Stimulated activated CD8-positive, alpha-beta memory T cell treated with anti-CD3 and anti-CD28 coated beads, Interleukin-4, amount 100 ng/mL, for 4 hours (primary cell): ENCODE measurements at places on chromosomes 13 and 19.

DNA sequence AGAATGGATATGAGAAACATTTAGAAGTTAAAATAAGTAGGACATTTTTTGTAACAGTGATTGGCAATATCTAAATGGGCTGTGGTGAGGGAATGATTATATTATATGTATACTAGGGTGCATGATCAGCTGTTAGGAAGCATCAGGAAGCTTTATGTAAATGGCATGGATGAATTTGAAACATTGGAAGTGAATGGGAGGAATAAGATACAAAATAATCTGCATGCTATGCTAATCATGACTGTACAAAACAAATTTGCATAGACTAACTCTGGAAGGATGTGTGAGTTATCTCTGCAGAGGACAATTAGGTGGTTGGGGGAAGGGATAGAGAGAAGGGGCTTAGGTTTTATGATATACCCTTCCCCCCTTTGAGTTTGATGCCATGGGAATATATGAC, 156.5 kb downstream of the MTUS2 start:
- no peak for DNase-seq

- DNase-seq = no peak
Observed at GRCh38 chr13:112802802-112803195, 113.0 kb downstream of the ATP11A start.

DNA sequence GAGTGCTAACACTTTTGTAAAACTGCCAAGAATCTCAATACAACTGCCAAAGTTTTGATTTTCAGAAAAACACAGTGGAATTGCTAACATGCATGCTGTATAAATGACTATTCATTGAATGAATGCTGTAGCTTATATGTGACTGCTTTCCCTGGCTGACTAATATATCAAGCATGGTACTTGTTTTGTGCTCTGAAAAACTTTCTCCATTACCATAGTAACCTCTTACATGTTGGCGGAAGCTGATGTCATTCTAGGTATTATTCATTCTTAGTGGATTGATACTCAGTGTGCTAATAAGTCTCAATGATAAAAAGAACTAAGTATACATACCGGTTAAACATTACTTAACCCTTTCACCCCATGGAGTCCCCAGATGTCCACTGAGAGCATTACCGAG, 166.1 kb upstream of the MYO16 start:
- no peak for DNase-seq

GRCh38 chr13:100493418-100493817, 95.2 kb downstream of the GGACT start:
- no peak for DNase-seq

- DNase-seq = no peak
Observed at GRCh38 chr13:28161370-28161769, 23.0 kb downstream of the PAN3 start.

DNA sequence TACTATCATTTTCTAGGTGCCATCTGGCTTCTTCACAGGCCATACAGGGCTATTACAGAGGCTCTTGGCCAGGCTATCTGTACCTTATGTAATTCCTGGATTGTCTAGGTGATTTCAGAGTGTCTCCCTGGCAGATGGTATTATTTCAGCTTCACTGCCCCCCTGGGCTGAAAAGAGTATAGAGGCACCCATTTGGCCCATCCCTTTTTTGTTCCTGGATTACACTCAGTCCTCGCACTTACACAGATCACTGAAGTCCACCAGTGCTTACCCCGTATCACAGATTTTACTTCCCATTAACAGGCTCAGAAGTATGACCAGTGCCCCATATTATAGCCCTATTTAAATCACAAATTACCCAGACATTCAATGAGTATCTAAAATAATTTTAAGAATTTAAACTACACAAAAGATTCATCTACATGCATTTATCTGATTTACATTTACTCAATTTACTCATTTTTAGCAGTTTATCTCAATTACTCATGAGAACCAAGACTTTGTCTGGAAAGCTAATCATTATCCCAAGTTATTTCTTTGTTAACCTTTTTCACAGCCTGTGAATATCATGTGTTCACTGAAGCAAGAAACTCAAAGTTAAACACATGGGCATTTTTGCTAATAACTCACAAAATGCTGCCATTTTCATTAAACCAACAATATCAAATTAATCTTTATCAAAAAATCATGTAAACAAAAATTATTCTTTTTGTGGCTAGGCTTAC, 121.0 kb downstream of the PCDH20 start:
- no peak for DNase-seq

DNA sequence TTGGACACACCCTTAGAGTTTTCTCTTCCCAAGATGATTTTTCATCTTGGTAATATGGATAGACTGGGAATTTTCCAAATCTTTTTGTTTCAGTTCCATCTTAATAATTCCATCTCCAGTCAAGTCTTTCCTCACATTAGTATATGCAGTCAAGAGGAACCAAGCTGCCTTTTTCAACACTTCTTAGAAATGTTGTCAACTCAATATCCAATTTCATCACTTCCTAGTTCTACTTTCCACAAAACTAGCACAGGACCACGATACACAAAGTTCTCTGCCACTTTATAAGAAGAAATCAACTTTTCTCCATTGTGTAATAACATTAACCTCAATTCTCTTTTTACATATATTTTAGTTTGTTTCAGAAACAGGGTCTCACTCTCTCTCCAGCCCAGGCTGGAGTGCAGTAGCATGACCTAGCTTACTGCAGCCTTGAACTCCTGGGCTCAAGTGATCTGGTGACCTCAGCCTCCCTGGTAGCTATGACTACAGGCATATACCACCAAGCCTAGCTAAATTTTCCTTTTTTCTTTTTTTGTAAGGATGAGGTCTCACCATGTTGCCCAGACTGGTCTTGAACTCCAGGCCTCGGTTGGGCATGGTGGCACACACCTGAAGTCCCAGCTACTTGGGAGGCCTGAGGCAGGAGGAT, 15.5 kb downstream of the ZNF443 start:
- no peak for DNase-seq
